ENCODE measurements at places on chromosomes 2 and 18. TPM values are rescaled to one million over a fixed set of nuclear protein-coding genes. Genes with fewer than 3 reads are reported as not detected.

Gene ANKRD36C
- 3.5 TPM for total RNA-seq

Gene GALR1
- not detected for total RNA-seq

Gene DUSP19
- total RNA-seq: 0.34 TPM

Gene TWIST2
- 8.2 TPM for total RNA-seq

Gene LIPG
- 0.34 TPM for total RNA-seq

Gene KIAA2012
- total RNA-seq: not detected

Gene GALM
- 22.0 TPM for total RNA-seq

Gene CFAP221
- 0.38 TPM for total RNA-seq

Gene CHST9
- total RNA-seq: not detected
